ENCODE measurements at places on chromosomes 5 and 9.

DNA sequence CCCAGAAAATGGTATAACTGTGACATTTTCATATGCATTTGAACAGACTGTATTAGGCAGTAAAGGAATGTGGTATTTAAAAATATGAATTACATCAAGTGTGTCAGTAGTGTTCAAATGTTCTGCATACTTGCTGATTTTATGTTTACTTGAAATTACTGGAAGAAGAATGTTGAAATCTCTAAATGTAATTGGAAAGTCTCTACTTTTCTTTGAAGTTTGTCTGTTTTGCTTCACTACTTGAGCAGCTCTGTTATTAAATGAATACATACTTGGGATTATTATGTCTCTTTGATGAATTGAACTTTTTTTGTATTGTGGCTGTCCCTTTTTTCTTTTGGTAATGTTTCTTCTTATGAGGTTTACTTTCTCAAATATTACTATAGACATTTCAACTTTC lies 205.6 kb downstream of the TAF11L14 start:
- no peak for DNase-seq

DNA sequence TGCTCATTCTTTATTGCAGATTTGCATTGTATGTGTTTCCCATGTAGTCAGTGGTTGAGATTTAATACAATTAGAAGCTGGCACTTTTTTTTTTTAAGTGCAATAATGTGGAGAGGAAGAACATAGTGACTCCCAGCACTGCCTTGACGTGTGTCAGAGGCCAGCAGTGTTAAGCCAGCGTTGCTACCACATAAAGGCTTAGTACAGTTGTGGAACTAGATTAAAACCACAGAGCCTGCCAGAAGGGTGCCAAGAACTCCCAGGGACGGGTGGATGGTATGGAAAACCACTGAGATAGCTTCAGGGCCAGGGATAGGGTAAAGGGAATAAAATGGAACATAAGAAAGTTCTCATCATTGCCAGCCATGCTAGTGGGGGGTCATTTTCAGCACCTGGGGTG lies 142.9 kb downstream of the TRIO start:
- no peak for DNase-seq

- no peak for DNase-seq
These were observed 269.4 kb upstream of the PANK3 start for GRCh38 chr5:168848569-168848968.

DNA sequence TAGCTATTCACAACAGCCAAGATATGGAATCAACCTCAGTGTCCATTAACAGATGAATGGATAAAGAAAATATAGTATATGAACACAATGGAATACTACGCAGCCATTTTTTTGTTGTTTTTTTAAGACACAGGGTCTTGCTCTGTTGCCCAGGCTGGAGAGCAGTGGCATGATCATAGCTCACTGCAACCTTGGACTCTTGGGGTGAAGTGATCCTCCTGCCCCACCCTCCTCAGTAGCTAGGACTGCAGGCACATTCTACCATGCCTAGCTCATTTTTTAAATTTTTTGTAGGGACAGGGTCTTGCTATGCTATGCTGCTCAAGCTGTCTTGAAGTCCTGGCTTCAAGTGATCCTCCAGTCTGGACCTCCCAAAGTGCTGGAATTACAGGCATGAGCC lies 38.5 kb downstream of the CERT1 start:
- DNase-seq, result no peak

DNA sequence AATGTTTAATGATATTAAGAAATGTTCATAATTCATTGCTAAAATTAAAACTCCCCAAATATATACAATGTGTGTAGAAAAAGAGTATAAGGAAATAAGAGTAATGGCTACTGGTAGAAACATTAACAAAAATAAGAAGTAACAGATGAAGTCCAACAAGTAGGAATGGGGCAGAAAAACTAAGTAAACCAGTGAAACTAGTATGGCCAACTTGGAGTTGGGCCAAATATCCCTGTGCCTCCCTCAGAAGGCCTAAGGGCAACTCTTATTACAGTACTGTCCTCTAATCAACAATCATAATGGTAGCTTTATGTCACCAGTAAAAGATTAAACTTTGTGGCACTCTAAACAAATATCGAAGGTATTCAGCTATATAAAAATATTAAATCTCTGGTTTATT lies 93.5 kb downstream of the SSBP2 start:
- no peak for DNase-seq

- DNase-seq, result no peak
These were observed 147.3 kb downstream of the TLE4 start for GRCh38 chr9:79719021-79719420.
